Amniotic epithelial cell (primary cell): ENCODE measurements at places on chromosomes 12 and 14.
A peak's percentile ranks its signal among the peaks of the same experiment; 100 is the strongest.

DNA sequence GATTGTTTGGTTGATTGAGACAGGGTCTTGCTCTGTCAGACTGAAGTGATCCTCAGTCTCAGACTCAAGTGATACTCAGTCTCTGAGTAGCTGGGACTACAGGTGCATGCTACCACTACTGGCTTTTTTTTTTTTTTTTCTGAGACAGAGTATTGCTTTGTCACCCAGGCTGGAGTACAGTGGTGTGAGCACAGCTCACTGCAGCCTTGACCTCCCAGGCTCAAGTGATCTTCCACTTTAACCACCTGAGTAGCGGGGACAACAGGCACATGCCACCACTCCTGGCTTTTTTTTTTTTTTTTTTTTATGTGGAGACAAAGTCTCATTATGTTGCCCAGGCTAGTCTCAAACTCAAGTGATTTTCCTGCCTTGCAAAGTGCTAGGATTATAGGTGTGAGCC, 31.8 kb downstream of the CPSF2 start:
- DNase-seq: no peak

GRCh38 chr12:92927436-92928281, 1.4 kb downstream of the EEA1 start:
- DNase-seq: peak; percentile 89

DNA sequence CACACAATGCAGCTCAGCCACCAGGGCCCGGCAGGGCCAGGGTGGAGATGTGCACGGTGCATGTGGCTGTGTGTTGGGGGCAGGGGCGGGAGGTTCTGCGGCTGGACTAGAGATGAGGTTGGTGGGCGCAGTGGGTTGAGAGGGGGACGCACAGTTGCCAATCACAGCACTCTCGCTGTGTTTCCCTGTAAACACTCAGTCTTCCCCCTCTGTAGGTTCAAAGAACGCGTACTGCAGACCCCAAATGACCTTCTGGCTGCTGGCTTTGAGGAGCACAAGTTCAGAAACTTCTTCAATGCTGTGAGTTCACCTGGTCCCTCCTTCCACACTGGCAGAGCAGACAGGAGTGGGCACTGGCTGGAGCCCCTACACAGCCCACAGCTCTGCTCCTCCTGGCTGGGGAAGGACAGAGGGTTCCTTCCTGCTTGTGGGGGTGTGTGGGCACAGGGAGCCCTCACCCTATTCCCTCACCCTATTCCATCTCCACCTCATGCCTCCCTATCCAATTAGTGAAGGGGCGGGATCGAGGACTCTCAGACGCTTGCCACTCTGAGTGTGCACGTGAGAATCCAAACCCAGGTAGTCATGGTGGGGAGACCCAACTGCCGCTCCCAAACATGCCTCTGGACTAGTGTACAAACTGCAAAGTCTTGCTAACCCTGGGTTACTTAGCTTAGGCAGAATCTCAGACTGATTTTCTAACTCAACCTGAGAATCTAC, 17.8 kb downstream of the OTUB2 start:
- no peak for DNase-seq

- no peak for DNase-seq
Measured at GRCh38 chr14:89243286-89243685, 173.7 kb downstream of the FOXN3 start.

GRCh38 chr14:39030209-39030608, 72.8 kb downstream of the SEC23A start:
- DNase-seq: no peak

DNA sequence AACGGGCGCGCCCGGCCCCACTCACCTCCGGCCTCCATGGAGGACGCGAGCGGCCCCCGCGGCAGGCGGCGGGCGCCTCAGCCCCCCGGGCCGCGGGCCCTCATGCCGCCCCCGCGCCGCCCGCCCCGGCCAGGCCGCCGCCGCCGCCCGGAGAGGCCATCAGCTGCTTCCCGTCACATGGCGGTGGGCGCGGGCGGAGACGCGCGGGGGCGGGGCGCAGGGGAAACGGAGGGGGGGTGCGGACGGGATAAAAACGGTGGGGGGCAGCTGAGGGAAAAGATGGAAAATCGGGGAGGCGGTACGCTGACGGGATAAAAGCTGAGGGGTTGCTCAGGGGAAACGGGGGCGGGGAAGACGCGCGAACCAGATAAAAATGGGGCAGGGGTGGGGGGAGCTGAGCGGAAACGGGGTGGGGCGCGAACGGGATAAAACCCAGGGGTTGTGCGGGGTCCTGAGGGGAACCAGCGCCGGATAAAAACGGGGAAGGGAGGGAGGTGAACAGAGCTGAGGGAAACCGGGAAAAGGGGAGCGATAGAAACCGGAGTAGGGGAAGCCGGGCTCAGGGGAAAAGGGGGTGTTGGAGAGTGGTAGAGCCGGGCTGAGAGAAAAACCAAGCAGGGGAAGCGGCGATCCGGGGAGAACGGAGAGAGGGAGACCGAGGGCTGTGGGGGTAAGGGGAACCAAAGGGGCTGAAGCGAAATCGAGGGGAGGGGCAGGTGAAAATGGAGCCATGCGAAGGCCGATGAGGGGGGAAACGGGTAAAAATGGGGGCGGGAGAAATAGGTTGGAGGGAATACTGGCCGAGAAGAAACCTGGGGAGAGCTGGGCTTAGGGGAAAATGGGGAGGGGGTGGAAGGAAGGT, at the start of gene WSB2:
Gene WSB2, minus strand, starts transcription at position 169 of the 862 bp plus-strand sequence. Its CDS starts 131 bp downstream, at position 38.
- peak; percentile 48 for DNase-seq

GRCh38 chr12:118063576-118064391, 2.8 kb upstream of the WSB2 start:
- peak; percentile 49 for DNase-seq

DNA sequence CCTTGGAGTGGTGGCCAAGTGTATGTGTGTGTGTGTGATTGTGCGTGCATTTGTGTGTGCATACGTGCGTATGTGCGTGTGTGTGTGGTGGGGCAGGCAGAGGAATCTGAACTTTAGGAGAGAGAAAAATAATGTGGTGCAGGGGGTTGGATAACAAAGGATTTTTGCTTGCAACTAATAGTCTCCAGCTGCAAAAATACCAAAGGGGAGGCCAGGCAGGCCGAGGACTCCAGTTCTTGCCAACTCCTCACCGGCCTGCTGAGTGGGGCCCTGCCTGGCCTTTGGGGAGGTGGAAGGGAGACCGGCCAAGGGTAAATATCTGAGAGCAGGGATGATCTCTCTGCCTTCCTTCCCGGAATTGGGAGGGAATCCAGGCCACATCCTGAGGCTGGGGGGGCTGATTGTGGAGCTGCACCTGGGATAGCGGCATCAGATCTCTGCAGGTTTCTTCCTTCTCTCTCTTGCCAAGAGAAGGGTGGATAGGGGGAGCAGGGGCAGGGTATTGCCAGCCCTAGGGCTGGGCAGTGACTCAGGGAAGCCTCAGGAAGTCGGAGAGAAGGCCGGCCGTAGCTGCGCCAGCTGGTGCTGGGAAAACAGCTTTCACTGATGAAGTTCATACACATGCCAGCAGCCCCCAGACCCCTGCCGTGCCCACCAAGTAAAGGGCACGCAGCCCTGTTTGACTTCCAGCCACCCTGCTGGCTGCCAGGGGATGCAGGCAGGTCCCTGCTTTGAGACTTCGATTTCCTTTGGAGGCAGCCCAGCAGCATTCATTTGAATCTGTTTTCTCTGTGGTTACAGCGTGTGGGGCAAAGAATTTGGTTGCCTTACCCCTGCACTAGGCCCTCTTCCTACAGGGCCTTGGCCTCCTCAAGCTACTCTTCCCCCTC, 4.6 kb upstream of the LRP1-AS start:
- peak; percentile 65 for DNase-seq

- DNase-seq: peak; percentile 49
Measured at GRCh38 chr12:22459838-22460490, 84.4 kb downstream of the C2CD5 start.

DNA sequence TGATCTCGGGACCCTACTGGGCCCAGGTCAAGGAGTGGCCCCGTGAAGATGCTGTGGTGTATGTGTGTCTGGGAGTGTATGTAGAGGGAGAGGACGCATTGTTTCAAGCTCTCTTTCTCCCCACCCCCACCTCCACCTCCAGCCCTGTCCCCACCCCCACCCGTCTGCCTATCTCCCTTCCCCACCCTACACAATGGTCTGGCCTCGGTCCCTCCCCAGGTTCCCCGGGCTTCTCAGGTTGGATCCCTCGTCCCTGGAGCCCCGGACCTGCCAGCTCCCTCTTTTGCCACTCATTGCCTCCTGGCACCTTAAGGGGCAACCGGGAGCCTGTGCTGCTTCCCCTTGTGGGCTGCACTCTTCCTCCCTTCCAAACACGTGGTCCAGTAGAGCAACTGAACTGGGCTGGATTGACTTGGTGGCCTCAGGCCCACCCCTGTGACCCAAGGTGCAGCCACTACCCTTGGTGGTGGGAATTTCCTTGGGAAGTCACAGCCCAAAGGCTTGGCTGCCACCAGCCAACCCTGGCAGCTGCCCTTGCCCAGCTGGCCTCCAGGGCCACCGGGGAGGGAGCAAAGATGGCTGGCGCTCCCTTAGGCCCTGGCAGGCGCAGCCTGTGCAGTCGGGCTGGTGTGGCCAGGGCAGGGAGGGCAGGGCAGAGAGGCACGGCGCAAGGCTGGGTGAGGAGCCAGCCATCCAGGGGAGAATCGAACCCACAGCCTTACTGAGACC, 628 bp downstream of the VRTN start:
- DNase-seq: no peak

DNA sequence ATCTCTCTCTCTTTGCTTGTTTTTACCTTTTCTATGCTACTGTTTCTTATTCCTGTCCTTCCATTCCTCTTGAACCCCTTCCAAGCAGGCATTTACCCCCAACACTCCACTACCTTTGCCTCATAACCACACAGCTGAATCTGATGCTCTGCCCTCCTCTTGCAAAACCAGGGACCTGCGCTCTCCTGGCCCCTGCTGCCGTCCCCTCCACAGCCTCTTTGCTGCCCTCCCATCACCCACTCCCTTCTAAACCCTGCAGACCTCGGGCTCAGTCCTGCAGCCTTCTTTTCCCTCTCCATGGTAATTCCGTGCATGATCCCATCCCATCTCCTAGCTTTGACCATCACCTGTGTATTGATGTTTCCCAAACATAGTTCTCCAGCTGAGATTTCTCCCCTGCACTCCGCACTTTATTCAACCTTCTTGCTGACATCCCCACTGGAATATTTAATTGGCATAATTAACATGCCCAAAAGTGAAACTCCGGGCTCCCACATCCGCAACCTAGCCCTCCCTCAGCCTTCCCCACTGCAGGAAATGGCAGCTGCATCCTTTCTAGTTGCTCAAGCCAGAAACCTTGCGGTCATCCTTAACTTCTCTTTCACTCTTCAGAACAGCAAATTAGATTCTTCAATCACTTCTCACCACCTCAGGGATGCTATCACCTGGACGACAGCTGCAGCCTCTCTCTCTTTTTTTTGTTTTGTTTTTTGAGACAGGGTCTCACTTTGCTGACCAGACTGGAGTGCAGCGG, 16.0 kb downstream of the FIGNL2 start:
- DNase-seq: no peak

GRCh38 chr14:104239185-104239775, 100.9 kb downstream of the KIF26A start:
- DNase-seq: no peak

GRCh38 chr12:2610358-2610757, 184.4 kb upstream of the FKBP4 start:
- DNase-seq: no peak

DNA sequence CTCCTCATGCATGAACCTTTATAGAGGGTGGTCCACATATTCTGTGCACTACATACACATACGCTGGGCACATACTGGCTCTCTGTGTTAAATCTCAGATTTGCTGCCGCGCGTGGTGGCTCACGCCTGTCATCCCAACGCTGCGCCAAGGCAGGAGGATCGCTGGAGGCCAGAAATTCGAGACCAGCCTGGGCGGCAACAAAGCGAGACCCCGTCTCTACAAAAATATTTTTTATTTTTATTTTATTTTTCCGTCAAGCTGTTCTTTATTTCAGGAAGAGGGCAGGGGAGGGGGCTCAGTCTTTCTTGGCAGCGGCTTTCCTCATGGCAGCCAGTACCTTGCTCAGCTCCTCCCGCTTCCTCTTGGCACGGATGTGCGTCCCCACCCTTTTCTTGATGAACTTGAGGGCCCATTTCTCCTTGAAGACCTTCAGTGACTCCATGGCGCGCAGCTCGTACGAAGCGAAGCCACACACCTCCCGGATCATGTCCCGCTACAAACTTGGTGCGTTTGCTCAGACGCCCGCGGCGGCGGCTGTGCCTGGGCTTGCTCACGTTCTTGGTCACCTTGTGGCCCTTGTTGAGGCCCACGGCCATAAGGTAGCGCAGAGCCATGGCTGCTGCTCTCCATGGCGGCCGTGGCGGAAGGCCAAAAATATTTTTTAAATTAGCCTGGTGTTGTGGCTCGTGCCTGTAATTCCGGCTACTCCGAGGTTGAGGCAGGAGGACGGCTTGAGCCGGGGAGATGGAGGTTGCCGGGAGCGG, 3.2 kb downstream of the DCAF4 start:
- no peak for DNase-seq

GRCh38 chr12:29781188-29781587, 2.6 kb downstream of the TMTC1 start:
- no peak for DNase-seq

DNA sequence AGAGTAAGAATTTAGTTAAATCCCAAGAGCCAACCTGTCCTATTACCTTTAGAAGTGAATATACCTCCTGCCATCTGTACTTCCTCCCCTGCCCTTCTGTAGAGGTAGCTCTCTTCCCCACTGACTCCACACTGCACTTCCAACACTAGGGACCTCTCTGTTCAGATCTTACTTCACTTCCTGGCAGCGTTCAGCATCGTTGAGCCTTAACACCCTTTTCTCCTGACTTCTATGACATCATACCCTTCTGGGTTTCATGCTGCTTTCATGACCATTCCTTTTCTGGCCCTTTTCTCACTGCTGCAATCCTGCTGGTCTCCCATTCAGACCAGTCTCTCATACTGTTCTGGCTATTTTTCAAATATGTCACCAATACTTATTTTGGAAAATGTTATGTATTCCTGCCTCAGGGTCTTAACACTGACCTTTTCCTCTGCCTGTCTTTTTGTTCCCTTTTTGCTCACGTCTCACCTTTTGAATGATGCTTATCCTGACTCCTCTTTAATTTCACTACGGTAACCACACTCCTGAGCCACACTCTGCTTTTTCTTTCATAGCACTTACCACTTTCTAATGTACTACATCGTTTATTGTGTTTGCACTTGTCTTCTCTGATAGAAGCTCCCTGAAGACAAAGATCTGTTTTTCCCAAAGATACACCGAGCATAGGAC, 67.6 kb downstream of the PLEKHA5 start:
- peak; percentile 48 for DNase-seq

DNA sequence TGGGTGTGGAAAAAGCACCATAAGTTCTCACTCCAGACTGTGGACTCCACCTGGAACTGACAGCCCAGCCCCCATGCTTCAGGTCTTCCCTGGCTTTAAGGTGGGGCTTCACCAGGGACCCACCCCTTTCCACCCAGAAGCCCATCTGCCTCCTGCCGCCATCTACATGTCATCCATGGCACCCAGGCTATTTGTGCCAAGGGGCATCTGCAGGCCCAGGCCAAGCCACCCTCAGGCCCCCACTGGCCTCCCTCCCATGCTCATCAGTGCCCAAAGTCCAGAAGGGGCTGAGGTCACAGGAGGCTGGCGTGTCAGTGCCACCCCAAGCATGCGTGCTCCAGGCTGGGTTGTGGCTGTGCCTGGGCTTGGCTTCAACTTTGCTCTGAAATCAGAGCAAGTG, 212.2 kb upstream of the DIO3 start:
- DNase-seq: no peak

- no peak for DNase-seq
Measured at GRCh38 chr14:82913396-82913795, 1379.7 kb upstream of the SEL1L start.

- DNase-seq: peak; percentile 63
Measured at GRCh38 chr14:71119075-71119474, 211.8 kb downstream of the PCNX1 start.
